ENCODE measurements at places on chromosomes 11 and 22.
A peak's percentile ranks its signal among the peaks of the same experiment; 100 is the strongest.

GRCh38 chr11:73343076-73343873, 32.9 kb upstream of the RELT start:
- no peak for DNase-seq

DNA sequence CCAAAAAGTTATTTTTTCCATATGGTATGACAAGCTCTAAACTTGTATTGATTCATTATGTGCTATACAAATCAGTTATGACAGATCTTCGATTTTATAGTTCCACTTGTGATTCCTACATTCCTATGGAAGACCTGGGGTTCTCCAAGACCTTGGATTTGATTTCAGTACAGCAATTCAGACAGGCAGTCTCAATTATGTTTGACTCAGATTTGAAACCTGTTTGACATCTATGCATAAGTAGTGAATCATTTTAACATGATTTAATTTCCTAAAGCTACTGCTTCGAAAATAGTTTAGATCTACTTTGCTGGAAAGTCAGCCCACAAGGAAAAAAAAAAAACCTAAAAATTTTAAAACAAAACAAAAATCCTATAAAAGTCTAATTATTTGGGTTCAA, 820.4 kb downstream of the LUZP2 start:
- no peak for DNase-seq

DNA sequence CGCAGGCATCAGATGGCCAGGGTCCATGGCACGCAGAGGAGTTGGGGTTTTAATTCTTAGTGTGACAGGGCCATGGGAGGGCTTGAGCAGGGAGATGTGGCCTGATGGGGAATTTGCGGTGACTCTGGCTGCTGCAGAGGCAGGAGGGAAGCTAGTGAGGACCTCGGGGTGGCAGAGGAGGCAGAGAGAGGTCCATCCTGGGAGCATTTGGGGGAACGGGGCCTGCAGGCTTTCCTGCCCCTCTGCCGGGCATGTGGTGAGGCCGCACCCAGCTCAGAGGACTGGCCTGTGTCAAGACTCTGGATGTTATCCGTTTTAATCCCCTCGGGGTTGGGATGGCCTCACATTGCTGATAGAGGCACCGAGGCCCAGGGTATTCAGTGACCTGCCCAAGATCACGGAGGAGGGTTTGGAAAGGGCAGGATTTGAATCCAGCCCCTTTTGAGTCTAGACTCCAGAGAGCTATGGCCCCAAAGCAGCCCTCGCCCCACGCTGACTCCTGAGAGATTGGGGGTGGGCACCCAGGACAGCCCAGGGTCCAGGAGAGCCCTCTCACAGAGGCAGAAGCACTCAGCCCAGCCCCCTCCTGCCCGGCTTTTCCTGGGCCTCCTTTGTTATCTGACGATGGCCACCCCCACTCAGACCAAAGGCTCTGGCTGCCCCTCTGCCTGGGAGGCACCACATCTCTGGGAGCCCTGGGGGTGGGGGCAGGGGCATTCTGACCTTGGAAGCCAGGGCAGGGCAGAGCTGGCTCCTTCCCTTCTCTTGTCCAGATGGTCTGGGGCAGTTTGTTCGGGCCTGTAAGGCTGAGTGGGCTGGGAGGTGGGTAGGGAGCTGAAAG, 13.9 kb downstream of the MGAT3 start:
- DNase-seq = no peak

- DNase-seq = no peak
Observed at GRCh38 chr22:37309211-37310074, 27.1 kb downstream of the CYTH4 start.

DNA sequence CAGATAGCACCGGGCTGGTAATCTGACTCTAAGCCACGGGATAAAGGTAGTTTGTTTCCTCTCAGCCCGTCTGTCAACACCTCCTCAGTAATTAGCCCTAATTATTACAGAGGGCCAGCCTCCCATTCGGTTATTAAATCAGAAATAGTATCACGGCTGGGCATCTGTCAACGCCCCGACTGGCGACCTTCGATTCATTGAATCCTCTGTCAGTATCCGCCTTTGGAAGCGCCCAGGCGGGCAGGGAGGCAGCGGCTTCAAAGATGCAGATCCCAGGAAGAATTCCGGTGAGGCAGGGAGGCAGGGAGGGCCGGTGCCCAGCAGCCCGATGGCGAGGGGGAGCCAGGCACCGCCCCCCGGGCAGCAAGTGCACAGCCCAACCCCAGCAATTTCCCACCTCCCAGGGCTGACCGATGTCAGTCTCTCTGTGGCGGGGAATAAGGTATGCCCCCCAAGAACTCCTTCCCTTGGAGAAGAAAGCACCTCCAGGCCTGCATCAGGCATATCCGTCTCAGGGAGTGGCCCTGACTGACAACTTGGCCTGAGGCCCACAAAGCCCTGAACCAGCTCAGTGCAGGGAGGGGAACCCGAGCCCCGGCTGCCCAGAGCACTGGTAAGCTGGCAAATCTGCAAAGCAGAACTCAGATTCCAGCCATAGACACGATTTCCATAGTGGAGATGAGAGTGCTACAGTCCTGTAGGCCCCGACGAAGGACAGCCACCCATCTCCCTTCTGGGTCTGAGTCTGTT, 11.4 kb downstream of the GNB1L start:
- no peak for DNase-seq

GRCh38 chr11:92857407-92857806, 112.0 kb upstream of the MTNR1B start:
- DNase-seq = no peak

GRCh38 chr22:45009606-45010531, at the start of gene PHF21B:
TSS of gene PHF21B (minus strand) at chr22:45010005. CDS start at chr22:45009549, 456 bp downstream.
- peak; percentile 39 for DNase-seq

GRCh38 chr11:70244698-70245097, 25.8 kb upstream of the PPFIA1 start:
- no peak for DNase-seq

GRCh38 chr11:2363577-2364370, 13.3 kb upstream of the CD81 start:
- DNase-seq = no peak

DNA sequence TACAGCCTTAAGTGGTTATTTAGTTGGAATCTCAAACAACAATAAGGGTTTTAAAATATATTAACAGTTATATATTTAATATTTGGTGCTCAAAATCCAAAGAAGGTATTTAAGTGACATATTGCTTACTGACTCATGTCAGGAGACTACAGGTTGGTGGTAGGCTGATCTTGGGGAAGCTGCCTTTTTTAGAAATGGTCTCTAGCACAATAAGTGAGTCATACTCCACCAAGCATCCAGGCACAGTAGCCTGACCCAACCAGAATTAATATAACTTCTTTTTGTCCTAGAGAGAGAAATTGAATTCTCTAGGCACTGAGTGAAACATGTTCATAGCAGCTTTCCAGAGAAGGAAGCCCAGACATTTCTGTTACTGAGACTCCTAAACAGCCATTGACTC, 868.5 kb upstream of the TENM4 start:
- no peak for DNase-seq

DNA sequence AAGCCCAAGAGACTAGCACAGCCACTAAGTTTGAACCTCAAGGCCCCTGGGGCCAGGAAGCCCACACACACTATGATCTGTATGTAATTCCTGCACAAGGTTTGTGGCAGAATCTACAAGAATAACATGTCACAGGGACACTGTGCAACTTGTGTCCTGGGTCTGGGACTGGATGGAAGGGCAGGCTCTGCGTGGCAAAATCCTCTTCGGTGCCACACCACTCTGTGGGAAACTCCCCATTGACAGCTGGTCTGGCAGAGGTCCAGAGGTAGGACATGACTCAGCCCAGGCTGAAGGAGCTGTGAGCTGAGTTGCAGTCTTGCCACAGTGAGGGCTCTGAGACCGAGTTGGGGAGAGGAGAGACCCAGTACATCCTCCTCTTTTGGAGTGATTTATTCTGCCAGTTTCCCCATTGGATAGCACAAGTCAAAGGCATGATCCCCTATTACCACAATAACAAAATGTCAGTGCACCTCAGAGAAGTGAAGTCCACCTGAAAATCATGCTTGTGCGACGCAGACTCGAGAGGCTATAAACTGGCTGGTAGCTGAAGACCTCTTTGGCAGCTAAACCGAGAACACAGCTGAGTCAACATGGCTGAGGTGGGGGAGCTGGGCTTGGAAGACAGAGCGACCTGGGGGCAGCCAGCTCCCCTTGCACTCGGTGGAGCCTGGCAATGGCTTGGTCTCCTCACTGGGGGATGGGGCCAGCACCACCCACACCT, 23.3 kb upstream of the SERPIND1 start:
- peak; percentile 29 for DNase-seq

DNA sequence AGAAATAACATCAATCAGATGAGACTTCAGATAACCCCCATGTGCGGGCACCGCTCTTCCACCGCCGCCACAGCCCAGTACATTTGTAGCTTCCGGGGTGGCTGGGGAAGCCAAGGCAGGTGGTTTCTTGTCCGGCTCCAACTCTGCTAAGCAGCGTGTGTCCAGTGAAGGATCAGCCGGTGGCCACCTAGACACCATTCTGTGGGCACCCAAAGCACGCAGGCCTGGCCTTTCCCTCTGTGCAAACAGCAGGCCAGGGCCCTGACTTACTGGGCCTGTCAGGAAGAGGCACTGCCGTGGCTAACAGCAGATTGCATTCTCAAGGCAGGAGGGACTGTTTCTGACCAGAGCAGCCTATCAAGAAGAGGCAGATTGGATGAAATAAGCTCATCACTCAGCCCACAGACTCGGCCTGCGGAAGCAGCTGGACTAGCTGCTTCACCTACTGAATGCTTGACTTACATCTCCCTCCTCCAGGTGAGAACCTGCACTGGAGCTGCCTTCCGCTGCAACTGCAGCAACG, 74.8 kb downstream of the ETS1 start:
- DNase-seq = no peak

GRCh38 chr11:111691741-111692140, 74.4 kb downstream of the PPP2R1B start:
- DNase-seq = no peak

Measured in stimulated activated CD4-positive, alpha-beta T cell treated with anti-CD3 and anti-CD28 coated beads, Interleukin-4, amount 100 ng/mL, for 1 hour (primary cell).